Tongue (tissue), 3 donors: ENCODE measurements at places on chromosomes 11 and 22. TPM values are rescaled to one million over a fixed set of nuclear protein-coding genes. Genes with fewer than 3 reads are reported as not detected.

The SSRP1 gene
- total RNA-seq, result 66.2 TPM

The TENM4 gene
- total RNA-seq, result 63.7 TPM

The MUC2 gene
- 1.8 TPM for total RNA-seq

The OR5P2 gene
- not detected for total RNA-seq

GRCh38 chr11:82536706-82537105, 197.0 kb downstream of the FAM181B start:
- peak; percentile 35 for DNase-seq

- no peak for DNase-seq
These were observed 6.5 kb downstream of the ASPHD2 start for GRCh38 chr22:26435327-26436093.

GRCh38 chr11:86639137-86639536, 33.3 kb downstream of the ME3 start:
- no peak for DNase-seq

GRCh38 chr22:35436421-35436820, 36.5 kb downstream of the MCM5 start:
- no peak for DNase-seq

DNA sequence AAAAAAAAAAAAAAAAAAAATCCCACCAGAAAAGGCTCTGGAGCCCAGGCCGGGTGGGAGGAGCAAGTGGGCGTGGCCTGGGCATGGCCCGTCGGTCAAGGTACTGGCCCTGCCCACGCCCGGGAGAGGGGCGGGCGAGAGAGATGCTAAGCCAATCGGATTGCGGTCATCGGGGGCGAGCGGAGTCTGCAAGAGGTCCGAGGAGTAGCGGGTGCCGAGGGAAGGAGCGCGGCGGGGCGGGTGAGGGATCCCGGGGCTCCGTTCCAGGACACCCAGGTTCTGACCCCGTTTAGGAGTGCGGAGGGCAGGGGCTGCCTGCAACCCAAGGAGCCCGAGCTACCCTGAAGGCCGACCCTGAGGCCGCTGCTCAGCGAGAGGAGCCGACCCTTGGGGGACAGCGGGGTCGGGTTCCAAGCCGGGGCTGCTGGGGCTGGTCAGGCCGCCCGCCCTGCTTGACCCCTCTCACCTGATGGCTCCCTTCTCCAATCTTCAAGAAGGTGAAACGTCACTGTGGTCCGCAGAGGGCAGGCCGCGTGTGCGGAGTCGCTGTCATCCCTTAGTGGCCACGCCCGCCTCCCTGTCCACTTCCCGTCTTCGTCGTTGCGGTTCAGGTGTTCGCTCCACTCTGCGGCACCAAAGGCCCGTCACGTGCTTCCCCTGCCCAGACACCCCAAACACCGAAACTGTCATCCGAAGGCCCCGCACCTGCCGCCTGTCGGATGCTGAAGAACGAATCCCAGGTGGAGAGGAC, 11.1 kb upstream of the TAB1 start:
- DNase-seq, result peak; percentile 89

GRCh38 chr11:20731676-20732215, 62.4 kb downstream of the NELL1 start:
- peak; percentile 24 for DNase-seq

- DNase-seq, result peak; percentile 73
These were observed 2.3 kb upstream of the MALAT1 start for GRCh38 chr11:65496304-65497140.

DNA sequence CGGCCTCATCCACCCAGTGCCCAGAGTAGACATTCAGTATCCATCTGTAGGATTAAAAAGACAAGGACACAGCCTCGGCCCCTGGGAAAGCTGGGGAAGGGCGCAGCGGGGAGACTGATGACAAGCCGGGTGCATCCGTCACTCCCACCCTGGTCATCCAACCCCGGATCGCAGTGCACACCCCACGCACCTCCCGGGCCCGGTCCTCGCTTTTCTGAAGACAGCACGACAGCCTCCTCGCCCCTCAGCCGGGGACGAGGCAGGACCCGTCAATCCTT, 1.1 kb downstream of the FCHSD2 start:
- no peak for DNase-seq

DNA sequence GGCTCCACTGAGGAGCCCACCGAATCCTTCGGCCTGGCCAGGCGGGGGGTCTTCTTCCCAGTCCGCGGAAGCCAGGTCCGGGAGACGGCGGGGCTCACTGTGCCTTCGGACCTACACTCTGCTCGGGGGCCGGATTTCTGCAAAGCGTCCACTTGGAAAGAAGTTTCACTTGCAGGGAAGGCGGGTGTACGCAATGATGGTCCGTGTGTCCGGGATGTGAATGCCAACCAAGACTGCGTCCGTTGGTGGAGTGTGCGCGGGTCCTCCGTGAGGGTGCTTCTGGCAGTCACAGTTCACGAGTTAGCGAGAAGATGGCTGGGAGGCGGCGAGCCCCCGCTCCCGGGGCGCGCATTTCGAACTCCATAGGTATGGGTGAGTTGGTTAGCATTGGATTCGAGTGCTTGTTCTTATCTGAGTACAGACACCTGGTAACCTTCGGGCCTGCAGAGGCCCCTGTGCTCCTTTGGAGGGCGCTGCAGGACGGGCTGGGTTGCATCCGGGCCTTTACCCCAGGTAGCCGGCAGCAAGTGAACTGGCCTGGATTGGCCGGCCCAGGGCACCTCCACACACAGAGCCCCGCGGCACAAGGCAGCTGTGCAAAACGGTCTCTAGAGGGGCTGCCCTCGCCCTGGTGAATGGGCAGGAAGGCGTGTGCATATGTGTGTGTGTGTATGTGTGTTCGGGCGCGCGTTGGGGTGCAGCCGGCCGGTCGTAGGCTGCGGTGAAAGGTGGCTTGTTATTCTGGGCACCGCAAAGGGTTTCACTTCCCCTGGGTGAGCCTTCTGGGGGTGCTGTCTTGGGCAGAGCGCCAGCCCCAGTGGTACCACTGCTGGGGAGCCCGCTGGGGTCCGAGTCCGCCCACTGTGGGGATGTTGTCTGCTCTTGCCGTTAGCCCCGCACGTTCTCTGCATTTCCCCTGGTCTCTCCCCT, 13.3 kb upstream of the CYP2R1 start:
- peak; percentile 37 for DNase-seq

GRCh38 chr11:47372422-47372821, 5.9 kb downstream of the SPI1 start:
- DNase-seq, result no peak

DNA sequence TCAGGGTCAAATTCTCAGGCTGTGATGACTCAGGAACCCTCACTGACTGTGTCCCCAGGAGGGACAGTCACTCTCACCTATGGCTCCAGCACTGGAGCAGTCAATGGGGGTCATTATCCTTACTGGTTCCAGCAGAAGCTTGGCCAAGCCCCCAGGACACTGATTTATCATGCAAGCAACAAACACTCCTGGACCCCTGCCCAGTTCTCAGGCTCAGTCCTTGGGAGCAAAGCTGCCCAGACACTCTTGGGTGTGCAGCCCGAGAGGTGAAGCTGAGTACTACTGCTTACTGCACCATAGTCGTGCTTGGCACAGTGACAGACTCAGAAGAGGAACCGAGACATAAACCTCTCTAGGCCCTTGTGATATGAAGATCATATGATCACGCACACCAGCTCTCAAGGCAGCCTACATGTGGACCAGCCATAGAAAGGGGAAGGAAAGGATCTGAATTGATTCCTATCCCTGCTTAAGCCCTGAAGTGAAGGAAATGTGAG, 58.2 kb downstream of the ZNF280B start:
- DNase-seq, result peak; percentile 44

DNA sequence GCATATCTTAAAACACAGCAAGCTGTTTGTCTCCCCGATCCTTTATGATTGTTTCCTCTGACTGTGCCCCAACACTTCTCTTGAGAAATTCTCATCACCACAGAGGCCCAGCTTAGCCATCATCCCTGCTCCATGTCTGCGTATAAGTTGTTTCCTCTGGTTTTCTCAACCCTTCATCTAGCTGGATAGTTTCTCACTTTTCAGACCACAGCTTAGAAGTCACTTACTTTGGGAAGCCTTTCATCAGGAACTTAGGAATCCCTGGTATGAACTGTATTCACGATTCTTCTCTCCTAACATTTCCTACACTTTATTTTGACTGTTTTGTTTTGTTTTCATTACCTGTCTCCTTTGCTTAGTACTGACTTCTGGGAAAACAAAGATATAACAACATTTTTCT, 295.2 kb downstream of the GUCY1A2 start:
- no peak for DNase-seq

DNA sequence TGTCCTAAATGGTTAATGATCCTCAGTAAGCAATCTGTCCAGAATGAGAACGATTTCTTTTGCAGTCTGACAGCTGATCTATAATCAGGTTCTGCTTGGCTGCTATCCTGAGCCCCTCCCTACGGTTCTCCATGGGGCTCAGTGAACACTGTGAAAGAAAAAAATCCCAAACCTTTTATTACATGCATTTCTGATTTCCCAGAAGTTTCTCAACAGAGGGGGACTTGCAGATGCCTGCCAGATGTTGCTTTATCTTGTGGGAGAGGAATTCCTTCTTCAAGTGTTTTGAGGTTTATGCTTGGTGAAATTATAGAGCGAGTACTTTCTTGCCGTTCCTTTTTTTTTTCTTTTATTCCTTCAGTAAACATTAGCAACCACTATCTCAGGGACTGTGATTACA, 531.9 kb upstream of the ISX start:
- peak; percentile 61 for DNase-seq

GRCh38 chr11:18590571-18590970, 2.0 kb upstream of the UEVLD start:
- DNase-seq, result no peak
